ENCODE measurements at places on chromosomes 4 and X.

- DNase-seq: no peak
These were observed 37.6 kb downstream of the SLC7A11 start for GRCh38 chr4:138204507-138204906.

- DNase-seq: no peak
These were observed 879.3 kb upstream of the SLIT2 start for GRCh38 chr4:19372390-19372789.

- DNase-seq: no peak
These were observed 27.3 kb upstream of the CHRNA9 start for GRCh38 chr4:40307627-40308497.

DNA sequence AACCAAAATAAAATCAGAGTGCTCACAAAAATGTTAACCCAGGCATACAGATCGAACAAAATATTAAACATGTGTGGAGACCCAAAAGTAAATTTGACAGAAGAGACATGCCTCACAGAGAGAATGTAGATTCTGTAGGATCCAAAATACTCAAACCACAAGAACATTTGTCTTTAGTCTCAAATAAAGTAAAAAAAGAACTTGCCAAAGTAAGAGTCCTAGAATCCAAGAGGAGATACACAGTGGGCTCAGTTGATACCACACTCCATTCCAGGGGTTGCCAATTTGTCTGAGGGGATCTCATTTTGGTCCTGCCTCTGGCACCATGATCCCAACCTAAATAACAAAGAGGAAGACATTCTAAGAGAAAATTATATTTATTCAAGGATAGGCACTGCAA is 316.4 kb downstream of the GALNTL6 start:
- DNase-seq: no peak

GRCh38 chr4:146637621-146638332 is 916 bp upstream of the POU4F2 start:
- no peak for DNase-seq

GRCh38 chr4:38950159-38950558 is 82.0 kb downstream of the TMEM156 start:
- DNase-seq: no peak

DNA sequence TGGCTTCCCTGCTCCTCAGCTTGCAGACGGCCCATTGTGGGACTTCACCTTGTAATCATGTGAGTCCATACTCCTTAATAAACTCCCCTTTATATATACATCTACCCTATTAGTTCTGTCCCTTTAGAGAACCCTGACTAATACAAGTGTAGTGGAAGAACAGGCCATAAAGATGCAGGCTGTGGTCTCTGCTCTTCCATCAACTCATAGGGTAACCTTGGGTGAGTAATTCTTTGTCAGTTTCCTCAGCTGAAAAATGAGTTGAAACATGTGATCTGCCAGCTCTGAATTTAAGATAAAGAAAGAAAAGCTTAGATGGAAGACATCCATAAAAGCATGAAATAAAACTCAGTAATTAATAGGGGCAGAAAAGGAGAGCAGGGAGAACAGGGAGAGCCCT is 103.6 kb downstream of the ENOX2 start:
- DNase-seq: peak; percentile 2

DNA sequence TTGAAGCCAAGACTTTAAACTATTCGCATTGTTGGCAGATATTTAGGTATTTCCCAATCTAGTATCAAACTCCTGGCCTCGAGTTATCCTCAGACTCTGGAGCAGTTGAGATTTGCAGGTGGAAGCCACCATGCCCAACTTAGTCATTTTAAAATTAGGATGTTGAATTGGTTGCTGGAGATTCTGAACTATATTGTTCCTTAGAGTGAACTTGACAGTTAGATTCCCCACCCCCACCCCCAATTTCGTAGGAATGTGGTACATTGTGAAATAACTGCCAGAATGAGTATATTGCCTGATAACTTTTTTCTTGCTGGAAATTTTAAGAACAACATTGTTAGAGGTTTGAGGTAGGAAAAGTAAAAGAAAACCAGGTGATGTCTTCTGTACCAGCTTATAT is 2.3 kb downstream of the NOCT start:
- peak; percentile 19 for DNase-seq

GRCh38 chrX:119488749-119489148 is 20.5 kb downstream of the SLC25A5 start:
- peak; percentile 40 for DNase-seq

DNA sequence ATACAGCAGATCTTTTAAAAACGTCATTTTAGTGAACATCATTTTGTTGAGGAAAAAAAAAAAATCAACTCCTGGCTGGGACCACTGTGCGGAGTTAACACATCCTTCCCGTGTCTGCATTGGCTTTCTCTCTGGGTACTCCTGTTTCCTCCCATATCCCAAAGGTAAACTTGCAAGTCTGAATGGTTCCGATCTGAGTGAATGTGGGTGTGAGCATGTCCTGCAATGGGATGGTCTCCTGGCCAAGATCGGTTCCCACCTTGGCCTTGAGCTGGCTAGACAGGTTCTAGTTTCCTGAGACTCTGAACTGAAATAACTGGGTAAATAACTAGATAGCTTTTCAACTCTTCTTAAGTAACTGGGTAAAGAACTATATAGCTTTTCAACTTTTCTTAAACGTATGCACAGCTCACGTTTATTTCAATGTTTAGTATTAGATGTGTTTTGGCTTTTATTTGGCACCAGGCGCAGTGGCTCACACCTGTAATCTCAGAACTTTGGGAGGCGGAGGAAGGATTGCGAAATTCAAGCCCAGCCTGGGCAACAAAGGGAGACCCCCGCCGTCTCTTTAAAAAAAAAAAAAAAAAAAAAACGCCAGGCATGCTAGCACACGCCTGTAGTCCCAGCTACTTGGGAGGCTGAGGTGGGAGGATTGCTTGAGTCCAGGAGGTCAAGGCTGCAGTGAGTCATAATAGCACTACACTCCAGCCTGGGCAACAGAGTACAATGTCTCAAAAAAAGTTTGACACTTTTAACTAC is 14.0 kb downstream of the RBMX start:
- DNase-seq: no peak

DNA sequence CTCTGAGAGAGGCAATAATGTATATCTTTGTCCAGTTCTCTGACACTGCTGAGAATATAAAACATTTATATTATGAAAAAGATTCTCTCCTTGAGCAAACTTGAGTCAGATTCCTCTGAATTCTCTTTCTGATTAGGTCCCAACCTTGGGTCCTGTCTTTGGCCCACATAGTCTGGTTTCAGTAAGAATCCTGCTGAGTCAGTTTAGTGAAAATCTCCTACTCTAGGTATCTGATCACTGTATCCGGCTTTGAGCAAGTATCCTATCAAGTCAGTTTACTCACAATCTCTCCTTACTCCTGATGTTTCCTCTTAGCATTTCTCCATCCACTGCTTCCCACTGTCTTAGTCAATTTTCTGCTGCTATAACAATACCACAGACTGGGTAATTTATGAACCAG is 253.9 kb downstream of the OPHN1 start:
- no peak for DNase-seq

- DNase-seq: no peak
These were observed 25.6 kb downstream of the FHDC1 start for GRCh38 chr4:152961773-152962115.

DNA sequence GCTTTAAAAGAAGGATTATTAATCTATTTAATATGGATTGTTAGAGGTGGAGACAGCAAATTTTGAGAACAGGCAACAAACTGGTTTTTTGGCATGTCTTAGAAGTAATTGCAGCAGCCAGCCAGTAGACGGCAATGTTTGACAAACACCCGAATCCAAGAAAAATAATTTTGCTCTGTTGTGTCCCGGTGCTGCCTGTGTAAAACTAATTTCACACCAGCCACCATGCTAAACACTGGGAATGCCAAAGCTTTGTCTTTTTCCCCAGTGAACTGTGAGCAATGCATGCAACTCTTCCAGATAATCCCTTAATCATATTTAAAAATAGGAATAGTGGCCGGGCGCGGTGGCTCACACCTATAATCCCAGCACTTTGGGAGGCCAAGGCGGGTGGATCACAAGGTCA is 25.9 kb downstream of the SMIM31 start:
- DNase-seq: peak; percentile 30

DNA sequence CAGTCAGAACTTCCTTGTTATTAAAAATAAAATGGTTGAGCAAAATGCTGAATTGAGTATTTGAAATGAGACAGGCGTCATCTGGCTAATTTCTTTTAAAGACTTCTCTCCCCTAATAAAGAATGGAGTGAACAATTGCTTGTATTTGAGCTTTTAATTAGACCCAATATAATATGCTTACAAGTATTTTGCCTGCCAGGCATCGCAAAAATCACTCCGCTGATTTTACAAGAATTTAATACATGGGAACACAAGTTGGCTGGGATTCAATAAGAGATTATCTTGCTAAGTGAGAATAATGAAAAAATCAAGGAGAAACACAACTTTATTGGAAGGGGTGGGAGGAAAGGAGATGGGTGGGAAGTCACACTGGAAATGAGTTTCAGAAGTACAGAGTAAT is 52.3 kb downstream of the KLF3 start:
- no peak for DNase-seq

DNA sequence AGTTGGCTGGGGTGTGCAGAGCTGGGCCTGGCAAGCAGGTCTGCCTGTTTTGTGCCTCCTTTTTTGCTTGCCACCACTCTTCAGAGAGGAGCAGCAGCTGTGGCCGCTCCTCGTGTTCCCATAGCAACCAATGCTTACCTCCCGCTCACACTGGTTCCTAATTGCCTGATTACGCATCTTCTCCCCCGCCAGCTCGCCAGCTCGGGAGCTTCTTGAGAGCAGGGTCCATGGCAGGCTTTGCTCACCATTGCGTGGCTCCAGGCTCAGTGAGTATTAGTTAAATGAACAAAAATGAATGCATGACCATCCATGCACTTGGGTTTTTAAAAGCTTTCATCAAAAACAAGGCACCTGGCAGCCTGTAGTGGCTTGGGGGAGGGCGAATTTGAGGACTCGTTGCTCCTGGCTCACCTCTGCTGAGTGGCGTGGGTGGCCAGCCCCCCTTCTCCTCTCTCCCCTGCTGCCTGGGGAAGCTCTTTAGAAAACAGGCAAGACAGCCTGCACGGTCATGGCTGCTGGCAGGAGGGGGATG is 14.2 kb upstream of the PJA1 start:
- no peak for DNase-seq

DNA sequence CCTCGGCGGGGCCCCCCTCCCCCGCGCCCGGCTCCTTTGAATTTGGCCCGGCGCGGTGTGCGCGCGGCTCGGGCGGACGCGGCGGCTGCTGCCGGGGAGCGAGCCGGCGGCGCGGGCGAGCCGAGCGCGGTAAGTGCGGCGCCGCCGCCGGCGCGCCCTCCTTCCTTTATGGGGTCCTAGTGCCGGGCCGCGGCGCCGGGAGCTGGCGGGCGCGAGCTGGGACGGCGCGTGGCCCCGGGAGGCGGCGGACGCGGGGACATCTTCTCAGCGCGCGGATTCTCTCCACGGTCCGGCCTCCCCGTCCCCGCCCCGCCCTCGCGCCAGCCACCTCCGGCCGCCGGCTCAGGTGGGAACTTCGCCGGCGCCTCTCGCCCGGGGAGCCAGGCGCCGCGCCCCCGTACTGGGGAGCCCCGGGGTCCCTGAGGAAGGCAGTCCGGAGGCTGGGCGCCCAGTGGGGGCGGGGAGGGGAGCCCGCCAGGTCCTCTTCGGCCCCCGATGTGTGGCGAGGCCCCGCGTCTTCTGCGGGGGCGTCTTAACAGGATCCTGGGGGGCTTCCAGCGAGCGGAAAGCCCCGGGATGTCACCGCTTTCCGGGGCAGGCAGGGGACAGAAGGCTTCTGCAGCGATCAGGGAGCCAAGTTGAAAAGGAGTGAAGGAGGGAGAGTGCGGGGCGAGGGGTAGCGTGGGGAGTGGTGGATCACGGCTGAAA is 98.4 kb upstream of the TENM3 start:
- DNase-seq: no peak

GRCh38 chr4:108596344-108596743 is 24.0 kb upstream of the RPL34 start:
- DNase-seq: no peak

DNA sequence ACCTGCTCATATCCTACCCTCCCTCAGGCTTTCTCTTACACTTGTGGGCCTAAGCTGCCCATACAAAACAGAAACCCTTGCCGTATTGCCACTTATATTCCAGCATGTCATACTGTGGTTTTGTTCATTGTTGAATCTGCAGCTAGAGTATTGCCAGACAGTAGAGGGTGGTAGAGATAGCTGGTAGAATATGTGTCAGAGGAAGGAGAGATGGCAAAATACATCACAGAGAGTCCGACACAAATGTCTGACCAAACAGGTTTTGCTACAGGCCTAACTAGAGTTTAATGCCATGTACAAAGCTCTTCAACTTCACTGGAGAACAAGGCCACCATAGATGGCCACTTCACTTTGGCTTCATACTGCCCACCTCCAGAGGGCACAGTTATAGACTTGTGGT is 160.1 kb downstream of the EFHC2 start:
- peak; percentile 0 for DNase-seq

DNA sequence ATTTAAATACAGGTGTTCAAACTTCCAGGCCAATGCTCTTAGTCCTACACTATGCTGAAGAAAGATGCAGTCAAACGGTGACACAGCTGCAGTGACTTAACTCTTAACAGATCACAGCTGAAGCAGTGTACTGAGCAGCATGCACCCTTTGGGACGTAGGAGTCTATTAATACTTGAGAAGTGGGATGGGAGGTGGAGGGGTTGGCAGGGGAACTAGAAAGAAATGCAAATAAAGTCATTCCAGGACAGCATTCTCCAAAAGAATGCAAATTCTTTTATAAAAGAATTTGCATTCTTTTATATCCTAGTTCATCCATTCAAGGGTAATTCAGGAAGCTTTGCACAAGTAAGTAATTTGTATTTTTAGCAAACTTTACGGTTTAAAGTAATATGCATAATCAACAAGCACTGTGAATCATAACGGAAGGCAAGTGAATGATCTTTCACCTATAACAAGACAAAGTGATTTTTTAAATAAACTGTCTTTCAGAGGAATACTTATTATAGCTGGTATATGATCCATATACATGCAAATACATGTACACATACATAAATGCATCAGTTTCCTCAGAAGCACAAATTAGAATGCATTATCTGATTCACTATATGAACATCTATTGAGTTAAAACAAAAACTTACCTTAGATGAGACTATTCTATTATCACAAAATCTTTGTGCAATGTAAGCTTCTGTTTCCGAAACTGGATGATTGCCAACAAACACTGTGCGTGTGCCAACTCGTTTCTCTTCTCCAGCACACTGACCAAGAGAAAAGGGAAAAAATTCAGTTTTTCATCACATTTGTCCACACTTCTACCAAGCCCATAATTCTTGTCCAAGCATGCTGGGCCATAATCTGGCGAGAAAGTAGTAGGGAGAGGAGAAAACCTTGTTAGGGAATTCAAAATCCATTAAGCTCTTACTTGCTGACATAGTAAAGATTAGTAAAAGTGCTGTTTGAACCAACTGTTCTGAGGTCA is 106.5 kb downstream of the ATP11C start:
- DNase-seq: no peak
